ENCODE measurements at places on chromosomes 5 and 9. TPM values are rescaled to one million over a fixed set of nuclear protein-coding genes. Genes with fewer than 3 reads are reported as not detected.

GRCh38 chr5:65811885-65812284 lies 89.9 kb downstream of the NLN start:
- H3K36me3 ChIP-seq = peaks cover 9% of the 10 kb centered on the region
- no peak overlapping the region for H3K27ac ChIP-seq
- H3K4me3 ChIP-seq = no peak overlapping the region
- H3K27me3 ChIP-seq = no peaks in the 10 kb centered on the region
- H3K4me1 ChIP-seq = no peaks in the 10 kb centered on the region

DNA sequence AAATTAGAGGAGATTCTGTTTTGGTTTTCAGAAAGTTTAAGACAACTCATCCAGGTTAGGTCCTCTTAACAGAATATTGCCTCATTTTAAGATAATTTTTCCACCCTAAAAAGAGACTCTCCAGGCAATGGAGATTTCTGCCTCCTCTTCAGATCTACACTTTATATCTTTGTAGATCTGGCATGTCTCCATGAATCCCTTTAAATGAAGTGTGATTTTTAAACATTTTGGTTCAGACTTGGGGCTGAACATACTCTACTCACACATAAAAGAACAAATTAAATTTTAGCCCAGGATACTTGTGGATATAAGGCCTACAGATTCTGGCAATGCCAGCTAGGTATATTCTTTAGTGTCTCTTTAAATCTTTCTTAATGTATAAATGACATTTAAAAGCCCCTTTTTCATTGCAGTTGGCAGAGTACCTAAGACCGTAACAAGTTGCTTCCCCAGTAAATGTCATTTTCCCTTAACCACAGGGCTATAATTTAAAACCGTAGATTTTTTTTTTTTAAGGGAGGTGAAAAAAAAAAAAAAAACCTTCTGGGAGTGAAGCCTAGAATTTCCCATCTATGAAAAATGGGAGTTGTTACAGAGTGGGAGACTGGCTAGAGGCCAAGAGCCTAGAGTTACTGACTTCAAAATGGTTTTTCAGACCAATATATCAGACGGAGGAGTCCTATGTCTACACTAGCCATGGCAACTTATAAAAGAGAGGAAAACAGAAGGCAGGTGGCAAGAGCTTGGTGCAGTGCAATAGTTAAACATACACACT lies 207.8 kb upstream of the TARS1 start:
- no peaks in the 10 kb centered on the region for H3K27me3 ChIP-seq
- no peak overlapping the region for H3K27ac ChIP-seq
- no peak overlapping the region for H3K4me3 ChIP-seq
- DNase-seq = no peak
- H3K36me3 ChIP-seq = no peaks in the 10 kb centered on the region

GRCh38 chr9:70053864-70054263 lies 10.2 kb downstream of the MAMDC2 start:
- H3K4me3 ChIP-seq = no peak overlapping the region
- peaks cover 47% of the 10 kb centered on the region for H3K4me1 ChIP-seq
- no peaks in the 10 kb centered on the region for H3K27me3 ChIP-seq
- no peaks in the 10 kb centered on the region for H3K36me3 ChIP-seq
- DNase-seq = no peak
- H3K27ac ChIP-seq = peak overlapping the region; percentile 63

GRCh38 chr5:5615569-5615968 lies 193.1 kb downstream of the ICE1 start:
- no peak overlapping the region for H3K27ac ChIP-seq
- no peaks in the 10 kb centered on the region for H3K36me3 ChIP-seq
- DNase-seq = no peak
- no peak overlapping the region for H3K4me3 ChIP-seq
- H3K4me1 ChIP-seq = no peaks in the 10 kb centered on the region

DNA sequence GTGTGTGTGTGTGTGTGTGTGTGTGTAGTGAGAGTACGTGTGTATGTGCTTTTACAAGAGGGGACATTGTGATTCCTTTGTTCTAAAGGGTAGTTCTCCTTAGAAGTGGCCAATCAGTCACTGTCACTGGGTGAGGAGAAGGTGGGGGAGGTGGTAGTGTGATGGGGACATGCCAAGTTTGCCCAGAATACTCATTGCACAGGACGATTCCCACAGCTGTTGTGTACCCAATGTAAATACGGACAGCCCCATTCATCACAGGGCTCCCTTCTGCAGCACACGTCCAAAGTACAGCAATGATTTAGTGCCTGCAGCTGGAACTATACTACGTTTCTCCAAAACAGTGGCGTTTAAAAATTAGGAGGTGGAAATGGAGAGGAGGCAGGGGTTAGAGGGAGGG lies 287.8 kb downstream of the TLR4 start:
- no peak for DNase-seq
- H3K27me3 ChIP-seq = no peaks in the 10 kb centered on the region
- H3K4me1 ChIP-seq = no peaks in the 10 kb centered on the region
- H3K36me3 ChIP-seq = no peaks in the 10 kb centered on the region
- H3K27ac ChIP-seq = no peak overlapping the region

RNF183 gene
- total RNA-seq = not detected

- no peak overlapping the region for H3K27ac ChIP-seq
- H3K27me3 ChIP-seq = no peaks in the 10 kb centered on the region
- DNase-seq = peak; percentile 22
- H3K4me1 ChIP-seq = peaks cover 4% of the 10 kb centered on the region
- H3K36me3 ChIP-seq = no peaks in the 10 kb centered on the region
- no peak overlapping the region for H3K4me3 ChIP-seq
These were observed 5.3 kb upstream of the ARHGEF37 start for GRCh38 chr5:149576021-149576420.

GRCh38 chr5:58849921-58850667 lies 267.2 kb downstream of the RAB3C start:
- H3K36me3 ChIP-seq = no peaks in the 10 kb centered on the region
- no peaks in the 10 kb centered on the region for H3K27me3 ChIP-seq
- H3K4me1 ChIP-seq = no peaks in the 10 kb centered on the region
- H3K27ac ChIP-seq = no peak overlapping the region

DNA sequence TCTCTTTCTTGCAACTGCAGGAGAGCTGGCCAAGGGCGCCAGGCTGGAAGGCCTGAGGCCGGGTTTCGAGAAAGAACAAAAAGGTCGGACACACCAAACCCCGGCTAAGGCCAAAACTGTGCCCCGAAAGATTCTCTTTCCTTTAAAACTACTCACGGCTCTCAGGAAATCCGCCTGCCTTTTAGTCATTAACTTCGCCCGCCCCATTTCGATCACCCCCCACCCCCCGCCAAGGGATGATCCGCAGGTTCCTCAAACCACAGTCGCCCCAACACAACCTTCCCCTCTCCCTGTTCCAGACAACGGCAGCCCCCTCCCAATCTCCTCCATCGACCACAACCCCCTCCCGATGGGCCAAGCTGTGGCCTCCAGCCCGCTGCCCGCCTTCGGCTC lies 536 bp downstream of the FEM1C start:
- no peaks in the 10 kb centered on the region for H3K27me3 ChIP-seq
- no peak for DNase-seq
- H3K27ac ChIP-seq = peak overlapping the region; percentile 99
- H3K4me3 ChIP-seq = peak overlapping the region; percentile 90
- H3K4me1 ChIP-seq = peaks cover 17% of the 10 kb centered on the region

PCDHGC5 gene
- total RNA-seq = 0.11 TPM

GRCh38 chr5:125142458-125142857 lies 396.0 kb upstream of the ZNF608 start:
- no peaks in the 10 kb centered on the region for H3K36me3 ChIP-seq
- H3K4me3 ChIP-seq = no peak overlapping the region
- H3K27ac ChIP-seq = no peak overlapping the region
- H3K4me1 ChIP-seq = no peaks in the 10 kb centered on the region
- H3K27me3 ChIP-seq = no peaks in the 10 kb centered on the region

GRCh38 chr9:2032234-2032633 lies 17.1 kb downstream of the SMARCA2 start:
- H3K36me3 ChIP-seq = peaks cover 12% of the 10 kb centered on the region
- no peak overlapping the region for H3K27ac ChIP-seq
- no peak overlapping the region for H3K4me3 ChIP-seq
- H3K27me3 ChIP-seq = no peaks in the 10 kb centered on the region
- DNase-seq = no peak

IFNK gene
- not detected for total RNA-seq

AMBP gene
- 6.6 TPM for total RNA-seq

ANAPC2 gene
- total RNA-seq = 24.1 TPM

DNA sequence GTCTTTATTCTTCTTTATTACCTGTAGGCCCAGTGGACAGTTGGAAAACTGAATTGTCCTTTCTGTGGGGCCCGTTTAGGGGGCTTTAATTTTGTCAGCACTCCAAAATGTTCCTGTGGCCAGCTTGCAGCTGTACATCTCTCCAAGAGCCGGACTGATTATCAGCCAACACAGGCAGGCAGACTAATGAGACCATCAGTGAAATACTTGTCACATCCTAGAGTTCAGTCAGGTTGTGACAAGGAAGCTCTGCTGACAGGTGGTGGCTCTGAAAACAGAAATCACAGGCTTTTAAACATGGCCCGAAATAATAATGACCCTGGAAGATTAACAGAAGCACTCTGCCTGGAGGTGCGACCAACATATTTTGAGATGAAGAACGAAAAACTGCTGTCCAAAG lies 47.9 kb downstream of the RNF180 start:
- H3K27ac ChIP-seq = no peak overlapping the region
- H3K36me3 ChIP-seq = no peaks in the 10 kb centered on the region
- H3K4me3 ChIP-seq = no peak overlapping the region
- DNase-seq = no peak
- no peaks in the 10 kb centered on the region for H3K4me1 ChIP-seq
- no peaks in the 10 kb centered on the region for H3K27me3 ChIP-seq

PCDHGA11 gene
- 5.3 TPM for total RNA-seq

- no peak for DNase-seq
- H3K27ac ChIP-seq = no peak overlapping the region
These were observed 231.4 kb downstream of the MARCHF11 start for GRCh38 chr5:15948190-15948589.

CCL27 gene
- 9.3 TPM for total RNA-seq

- H3K27me3 ChIP-seq = no peaks in the 10 kb centered on the region
- no peak overlapping the region for H3K27ac ChIP-seq
- H3K36me3 ChIP-seq = no peaks in the 10 kb centered on the region
- no peaks in the 10 kb centered on the region for H3K4me1 ChIP-seq
These were observed 162.0 kb upstream of the SNX2 start for GRCh38 chr5:122612901-122613300.

GAPT gene
- not detected for total RNA-seq

DNA sequence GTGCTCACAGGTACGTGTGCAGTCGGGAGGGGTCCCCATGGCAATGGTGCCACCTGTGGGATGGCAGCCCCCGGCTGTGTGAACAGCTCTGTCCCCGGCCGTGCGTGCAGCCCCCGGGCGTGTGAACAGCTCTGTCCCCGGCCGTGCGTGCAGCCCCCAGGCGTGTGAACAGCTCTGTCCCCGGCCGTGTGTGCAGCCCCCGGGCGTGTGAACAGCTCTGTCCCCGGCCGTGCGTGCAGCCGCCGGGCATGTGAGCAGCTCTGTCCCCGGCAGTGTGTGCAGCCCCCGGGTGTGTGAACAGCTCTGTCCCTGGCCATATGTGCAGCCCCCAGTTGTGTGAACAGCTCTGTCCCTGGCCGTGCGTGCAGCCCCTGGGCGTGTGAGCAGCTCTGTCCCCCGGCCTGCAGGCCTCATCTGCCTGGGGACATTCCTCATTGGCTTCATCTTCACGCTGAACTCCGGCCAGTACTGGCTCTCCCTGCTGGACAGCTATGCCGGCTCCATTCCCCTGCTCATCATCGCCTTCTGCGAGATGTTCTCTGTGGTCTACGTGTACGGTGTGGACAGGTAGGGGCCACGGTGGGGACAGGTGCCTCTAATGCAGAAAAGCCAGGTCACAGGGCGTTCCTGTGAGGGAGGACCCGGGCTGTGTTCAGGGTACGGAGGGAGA lies 5.9 kb upstream of the SLC6A18 start:
- H3K27ac ChIP-seq = no peak overlapping the region
- no peaks in the 10 kb centered on the region for H3K27me3 ChIP-seq

GRCh38 chr9:126527109-126527825 lies 86.5 kb upstream of the LMX1B start:
- no peak overlapping the region for H3K27ac ChIP-seq
- no peak for DNase-seq
- H3K36me3 ChIP-seq = no peaks in the 10 kb centered on the region

SLC22A4 gene
- 18.1 TPM for total RNA-seq

DNA sequence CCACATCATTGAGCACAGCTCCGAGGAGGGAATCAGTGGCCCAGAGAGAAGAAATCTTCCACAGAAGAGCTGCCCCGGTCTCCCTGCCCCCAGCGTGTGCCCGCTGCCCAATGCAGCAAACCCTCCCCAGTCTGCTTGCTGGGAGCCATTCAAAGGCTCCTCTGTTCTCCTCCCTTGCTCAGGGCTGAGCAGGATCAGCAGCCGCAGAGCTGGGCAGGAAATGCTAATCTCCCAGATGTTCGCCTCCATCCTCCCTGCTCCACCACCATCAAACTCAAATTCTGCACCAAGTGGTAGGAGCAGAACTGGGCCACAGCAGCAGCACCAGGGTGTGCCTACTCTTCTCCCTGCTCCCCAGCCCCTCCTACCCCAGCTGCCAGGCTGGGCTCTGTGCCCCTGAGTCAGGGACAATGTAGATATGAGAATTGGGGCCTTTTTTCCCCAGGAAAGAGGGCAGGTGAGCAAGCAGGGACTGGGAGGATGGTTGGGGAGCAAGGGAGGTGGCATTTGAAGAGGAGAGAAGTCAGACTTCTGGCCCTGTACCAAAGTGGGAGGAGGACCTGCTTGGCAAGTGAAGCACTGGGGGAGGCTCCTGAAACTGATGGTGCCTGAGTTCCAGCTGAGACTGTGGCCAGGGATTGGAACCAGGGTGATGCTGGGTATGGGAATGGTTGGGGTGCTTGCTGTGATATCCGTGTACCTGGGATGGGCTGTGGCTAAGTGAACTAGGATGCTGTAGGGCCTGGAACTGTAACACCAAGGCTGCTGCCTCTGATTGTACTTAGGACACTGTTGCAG lies 1.9 kb upstream of the PCDH1 start:
- peaks cover 17% of the 10 kb centered on the region for H3K27me3 ChIP-seq
- no peak for DNase-seq
- no peak overlapping the region for H3K27ac ChIP-seq
- peaks cover 28% of the 10 kb centered on the region for H3K4me1 ChIP-seq

PCDHB7 gene
- total RNA-seq = 7.6 TPM

FBP2 gene
- total RNA-seq = not detected

DNA sequence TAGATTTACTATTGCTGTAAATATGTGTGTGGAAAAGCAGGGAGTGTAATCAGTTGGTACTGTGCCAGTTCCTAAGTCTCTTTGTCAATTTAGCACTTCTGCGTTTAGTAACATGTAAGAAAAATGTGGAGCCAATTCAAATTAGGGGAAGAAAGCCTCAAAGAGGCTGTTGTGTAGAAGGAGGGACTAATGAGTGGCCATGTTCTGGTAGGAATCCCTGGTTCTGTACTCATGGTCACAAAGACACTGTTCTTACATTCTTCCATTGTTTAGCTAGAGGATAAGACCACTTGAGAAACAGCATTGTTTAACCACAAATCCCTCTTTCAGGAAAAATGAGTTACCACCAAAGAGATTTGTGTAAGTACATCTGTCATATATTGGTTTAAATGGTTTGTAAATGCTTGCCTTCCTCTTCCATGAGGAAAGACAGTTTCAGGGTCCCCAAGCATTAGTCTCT lies 14.9 kb downstream of the ARHGEF28 start:
- DNase-seq = no peak
- no peaks in the 10 kb centered on the region for H3K36me3 ChIP-seq
- no peak overlapping the region for H3K27ac ChIP-seq
- H3K4me1 ChIP-seq = no peaks in the 10 kb centered on the region

GRCh38 chr5:21774801-21775200 lies 1078.3 kb downstream of the CDH12 start:
- no peak overlapping the region for H3K4me3 ChIP-seq
- no peaks in the 10 kb centered on the region for H3K36me3 ChIP-seq
- no peak for DNase-seq
- H3K4me1 ChIP-seq = no peaks in the 10 kb centered on the region
- H3K27ac ChIP-seq = no peak overlapping the region

PCDHB11 gene
- total RNA-seq = 7.1 TPM
